ENCODE measurements at places on chromosomes 1 and 21. TPM values are rescaled to one million over a fixed set of nuclear protein-coding genes. Genes with fewer than 3 reads are reported as not detected.

Gene PLPPR5
- total RNA-seq, result not detected

GRCh38 chr1:109272021-109272799, 10.7 kb downstream of the PSRC1 start:
- H3K4me1 ChIP-seq, result peaks cover 5% of the 10 kb centered on the region
- H3K27me3 ChIP-seq, result no peaks in the 10 kb centered on the region
- H3K36me3 ChIP-seq, result no peaks in the 10 kb centered on the region
- no peak for DNase-seq
- no peak overlapping the region for H3K4me3 ChIP-seq

Gene ANGPTL1
- total RNA-seq, result not detected

DNA sequence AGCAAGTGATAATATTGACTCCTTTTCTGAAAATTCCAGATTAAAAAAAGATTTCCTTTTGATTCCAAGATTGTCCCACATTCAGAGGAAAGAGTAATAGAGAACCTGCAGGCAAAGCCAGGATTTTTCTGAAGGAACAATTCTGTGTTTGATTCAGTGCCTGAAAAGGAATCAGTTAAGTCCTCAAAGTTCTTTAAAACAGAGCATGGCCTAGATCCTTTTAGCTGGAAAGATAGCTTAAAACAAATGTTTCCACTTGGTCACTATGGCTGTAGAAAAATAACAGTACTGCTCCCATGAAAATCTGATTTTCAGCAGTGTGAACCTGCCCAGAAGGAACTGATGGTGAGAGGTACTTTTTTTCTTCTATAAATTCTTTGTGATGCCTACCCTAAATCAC, 41.8 kb downstream of the HS2ST1 start:
- H3K36me3 ChIP-seq, result no peaks in the 10 kb centered on the region
- no peaks in the 10 kb centered on the region for H3K27me3 ChIP-seq
- no peak for DNase-seq
- H3K27ac ChIP-seq, result no peak overlapping the region
- H3K4me1 ChIP-seq, result peaks cover 4% of the 10 kb centered on the region

DNA sequence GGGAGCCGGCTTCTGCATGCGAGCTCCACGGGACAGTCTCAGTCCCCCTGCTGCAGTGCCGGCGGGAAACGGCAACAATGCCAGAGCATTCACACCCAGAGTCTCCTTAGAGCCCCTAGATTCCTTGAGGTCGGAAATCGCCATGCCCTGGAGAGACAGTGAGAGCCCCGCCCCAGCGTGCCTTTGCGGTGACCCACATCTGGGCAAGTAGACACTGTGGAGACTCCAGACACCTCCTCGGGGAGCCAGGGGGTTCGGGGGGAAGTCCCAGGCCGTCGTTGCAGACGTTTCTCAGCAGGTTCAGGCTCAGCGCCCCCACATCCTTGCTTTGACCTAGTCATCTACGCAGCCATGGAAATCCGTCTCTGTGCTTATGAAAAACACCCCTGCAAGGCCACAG, 81.3 kb upstream of the ARHGEF16 start:
- H3K4me3 ChIP-seq, result no peak overlapping the region
- H3K4me1 ChIP-seq, result peaks cover 8% of the 10 kb centered on the region
- DNase-seq, result no peak

- H3K27ac ChIP-seq, result no peak within 1 kb of the TSS
- DNase-seq, result no peak
- H3K27me3 ChIP-seq, result no peaks in the 10 kb centered on the region
- peaks cover 5% of the 10 kb centered on the region for H3K4me1 ChIP-seq
- no peaks in the 10 kb centered on the region for H3K36me3 ChIP-seq
Measured at GRCh38 chr1:153612755-153613331, at the start of gene S100A16. TSS of gene S100A16 (minus strand) at chr1:153613137. CDS start at chr1:153608151, 4,986 bp downstream.

Gene GPR3
- total RNA-seq, result not detected

Gene TTC39A
- total RNA-seq, result not detected

DNA sequence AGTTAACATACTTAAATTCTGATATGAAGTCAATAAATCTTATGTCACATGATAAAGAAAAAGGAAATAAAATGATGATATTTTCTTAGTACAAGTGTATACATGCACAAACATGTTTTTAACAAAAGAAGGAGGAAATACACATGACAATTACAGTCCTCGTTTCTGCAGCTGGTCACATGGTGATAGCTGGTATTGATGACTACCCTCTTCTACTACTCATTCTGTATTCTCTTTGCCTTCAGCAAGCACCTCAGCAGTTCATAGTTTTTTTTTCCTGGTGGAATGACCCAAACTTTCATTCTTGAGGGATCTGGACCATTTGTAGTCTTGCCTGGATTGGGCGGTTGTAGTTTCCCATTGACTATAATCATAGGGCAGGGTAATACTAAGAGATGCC, 64.4 kb upstream of the CFAP126 start:
- no peak overlapping the region for H3K4me3 ChIP-seq
- no peak overlapping the region for H3K27ac ChIP-seq
- DNase-seq, result no peak
- no peaks in the 10 kb centered on the region for H3K36me3 ChIP-seq
- H3K4me1 ChIP-seq, result peaks cover 8% of the 10 kb centered on the region

- H3K27ac ChIP-seq, result no peak overlapping the region
- H3K36me3 ChIP-seq, result no peaks in the 10 kb centered on the region
- H3K4me1 ChIP-seq, result peaks cover 36% of the 10 kb centered on the region
Measured at GRCh38 chr1:45925728-45926287, 122.4 kb downstream of the MAST2 start.

DNA sequence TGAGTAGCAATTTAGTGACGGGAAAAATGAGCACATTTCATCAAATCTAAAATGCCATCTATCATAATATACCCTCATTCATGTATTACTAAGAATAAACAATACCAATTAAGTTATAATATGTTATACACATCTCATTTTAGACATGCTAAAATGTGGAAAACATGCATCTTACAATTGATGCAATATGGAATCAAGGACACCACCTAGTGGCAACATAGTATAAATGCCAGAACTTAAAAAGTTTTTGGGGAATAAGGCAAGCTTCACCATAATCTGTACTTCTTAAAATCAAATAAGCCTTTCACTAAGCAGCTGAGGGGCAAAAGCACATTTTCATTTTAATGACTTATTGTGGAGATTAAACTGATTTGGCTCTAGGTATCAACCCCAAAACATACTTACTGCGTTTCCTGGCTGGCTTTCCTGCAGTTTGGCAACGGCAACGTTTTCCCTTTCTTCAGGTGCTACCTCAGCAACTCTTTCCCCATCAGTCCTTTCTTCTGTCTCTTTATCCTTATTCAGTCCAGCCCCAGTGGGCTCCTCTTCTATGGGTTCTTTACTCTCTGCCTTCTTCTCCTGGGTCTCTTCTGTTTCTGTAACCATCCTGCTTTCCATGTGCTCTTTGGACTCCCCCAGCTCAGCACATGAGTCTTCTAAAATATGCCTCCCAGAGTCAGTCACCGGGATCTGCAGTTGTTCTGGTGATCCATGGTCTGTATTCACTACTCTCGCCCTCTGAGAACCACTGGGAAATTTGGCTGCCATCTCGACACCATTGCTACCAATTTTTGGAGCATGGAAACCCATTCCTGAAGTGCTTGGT, 11.4 kb downstream of the SDE2 start:
- no peak for DNase-seq
- no peak overlapping the region for H3K4me3 ChIP-seq
- peak overlapping the region; percentile 33 for H3K27ac ChIP-seq
- H3K27me3 ChIP-seq, result no peaks in the 10 kb centered on the region

DNA sequence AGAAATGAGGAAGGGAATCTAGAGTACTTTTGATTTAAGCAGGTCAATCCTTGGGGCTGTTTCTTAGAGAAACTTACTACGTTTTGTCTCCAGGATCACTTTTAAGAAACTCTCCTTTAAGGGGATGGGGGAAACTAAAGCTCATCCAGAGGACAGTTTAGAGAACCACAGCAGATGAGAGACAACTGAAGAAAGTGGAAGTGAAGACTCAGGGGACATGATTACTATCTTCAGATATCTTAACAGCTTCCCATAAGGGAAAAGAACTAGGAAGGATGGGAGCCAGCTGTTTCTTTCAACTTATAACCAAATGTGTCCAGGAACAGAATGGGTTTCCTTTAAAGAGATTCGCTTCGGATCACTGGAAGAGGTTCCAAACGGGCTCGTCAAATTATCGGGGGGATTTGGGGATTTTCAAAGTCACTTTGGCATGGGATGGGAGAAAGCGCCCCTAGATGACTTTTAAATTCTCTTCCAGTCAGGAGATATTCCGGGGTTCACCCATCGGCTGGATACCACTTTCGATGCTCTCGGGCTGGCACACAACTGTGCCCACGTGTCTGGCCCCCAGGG, 1.2 kb downstream of the SCMH1 start:
- H3K36me3 ChIP-seq, result no peaks in the 10 kb centered on the region
- peaks cover 22% of the 10 kb centered on the region for H3K4me1 ChIP-seq
- no peaks in the 10 kb centered on the region for H3K27me3 ChIP-seq
- H3K27ac ChIP-seq, result peak overlapping the region; percentile 91

Gene ETS2
- 14.8 TPM for total RNA-seq

GRCh38 chr21:44408226-44408625, 47.1 kb upstream of the LRRC3 start:
- peak overlapping the region; percentile 71 for H3K27ac ChIP-seq
- DNase-seq, result no peak
- H3K36me3 ChIP-seq, result peaks cover 2% of the 10 kb centered on the region
- no peaks in the 10 kb centered on the region for H3K27me3 ChIP-seq

GRCh38 chr21:42548687-42549406, 35.2 kb downstream of the SLC37A1 start:
- no peak overlapping the region for H3K27ac ChIP-seq
- no peak overlapping the region for H3K4me3 ChIP-seq
- no peaks in the 10 kb centered on the region for H3K27me3 ChIP-seq
- H3K36me3 ChIP-seq, result no peaks in the 10 kb centered on the region

DNA sequence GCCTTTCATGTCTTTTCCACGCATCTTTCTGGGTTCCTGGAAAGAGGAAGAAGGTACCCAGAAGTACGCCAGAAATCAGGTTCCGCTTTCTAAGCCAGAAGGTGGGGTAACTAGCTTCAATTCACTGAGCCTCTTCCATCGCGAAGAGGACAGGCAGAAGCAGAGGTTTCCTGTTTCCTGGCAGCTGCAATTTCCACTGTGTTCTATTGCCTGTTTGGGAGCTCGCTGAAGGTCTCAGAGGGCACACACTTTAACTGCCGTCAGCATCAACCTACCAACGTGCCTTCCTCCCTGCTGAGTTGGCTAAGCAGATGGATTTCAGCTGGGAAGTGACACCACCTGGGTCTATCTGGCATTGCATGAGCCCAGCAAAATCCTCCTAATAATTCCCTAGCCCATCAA, 10.0 kb downstream of the NCF2 start:
- no peak for DNase-seq
- peaks cover 5% of the 10 kb centered on the region for H3K36me3 ChIP-seq
- H3K27me3 ChIP-seq, result no peaks in the 10 kb centered on the region
- H3K27ac ChIP-seq, result peak overlapping the region; percentile 86

DNA sequence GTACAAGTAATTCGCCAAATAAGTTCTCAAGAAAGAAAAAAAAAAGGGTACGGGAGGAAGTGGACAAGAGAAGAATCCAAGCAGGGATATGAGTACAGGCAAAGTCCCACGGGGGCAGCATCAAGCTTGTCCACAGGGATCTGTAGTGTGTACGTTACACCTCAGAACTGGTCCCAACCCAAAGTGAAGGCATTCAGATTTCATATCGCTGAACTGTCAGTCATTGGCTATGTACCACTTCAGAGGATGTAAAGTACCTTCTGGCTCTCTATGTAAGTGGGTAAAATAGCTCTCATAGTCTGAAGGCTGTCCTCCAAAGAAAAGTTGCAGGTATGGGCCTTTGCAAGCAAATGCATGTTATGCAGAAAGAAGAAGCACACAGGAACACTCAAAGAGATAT, 8.1 kb upstream of the CLCA4 start:
- H3K36me3 ChIP-seq, result no peaks in the 10 kb centered on the region
- peaks cover 24% of the 10 kb centered on the region for H3K27me3 ChIP-seq
- H3K4me3 ChIP-seq, result no peak overlapping the region
- no peak for DNase-seq
- H3K27ac ChIP-seq, result no peak overlapping the region
- no peaks in the 10 kb centered on the region for H3K4me1 ChIP-seq

Gene TPTE
- total RNA-seq, result not detected

DNA sequence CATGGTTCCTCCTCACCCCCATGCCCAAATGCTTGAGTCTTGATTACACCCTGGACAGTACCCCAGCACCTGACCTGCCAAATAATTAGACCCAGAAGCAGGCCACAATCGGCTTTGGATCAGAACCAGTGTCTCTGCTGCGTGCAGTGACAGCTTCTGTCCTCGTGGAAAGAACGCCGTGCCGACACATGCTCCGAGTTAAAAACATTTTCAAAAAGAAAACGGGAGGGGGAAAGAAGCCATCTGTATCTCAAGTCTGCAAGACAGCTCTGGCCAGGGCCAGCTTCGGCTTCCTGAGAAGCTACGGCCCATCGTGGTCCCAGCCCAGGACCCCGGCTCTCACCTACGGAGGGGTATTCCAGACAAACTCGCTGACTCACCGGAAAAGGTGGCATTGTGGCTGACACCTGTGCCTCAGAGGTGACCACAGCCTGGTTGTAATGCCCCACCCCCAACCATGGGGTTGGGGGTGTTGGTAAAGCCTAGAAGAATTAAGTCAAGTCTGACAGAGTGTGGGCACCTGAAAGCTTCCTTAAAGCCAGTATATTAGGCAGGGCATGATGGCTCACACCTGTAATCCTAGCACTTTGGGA, 25.8 kb downstream of the SSBP3 start:
- peak overlapping the region; percentile 79 for H3K27ac ChIP-seq
- H3K36me3 ChIP-seq, result no peaks in the 10 kb centered on the region
- DNase-seq, result no peak
- no peaks in the 10 kb centered on the region for H3K27me3 ChIP-seq
- H3K4me3 ChIP-seq, result no peak overlapping the region

- H3K4me1 ChIP-seq, result no peaks in the 10 kb centered on the region
- H3K36me3 ChIP-seq, result no peaks in the 10 kb centered on the region
- peaks cover 57% of the 10 kb centered on the region for H3K27me3 ChIP-seq
- H3K4me3 ChIP-seq, result no peak overlapping the region
- DNase-seq, result peak; percentile 73
Measured at GRCh38 chr1:11858968-11859871, 475 bp upstream of the NPPB start.

Gene MPZ
- 11.9 TPM for total RNA-seq

DNA sequence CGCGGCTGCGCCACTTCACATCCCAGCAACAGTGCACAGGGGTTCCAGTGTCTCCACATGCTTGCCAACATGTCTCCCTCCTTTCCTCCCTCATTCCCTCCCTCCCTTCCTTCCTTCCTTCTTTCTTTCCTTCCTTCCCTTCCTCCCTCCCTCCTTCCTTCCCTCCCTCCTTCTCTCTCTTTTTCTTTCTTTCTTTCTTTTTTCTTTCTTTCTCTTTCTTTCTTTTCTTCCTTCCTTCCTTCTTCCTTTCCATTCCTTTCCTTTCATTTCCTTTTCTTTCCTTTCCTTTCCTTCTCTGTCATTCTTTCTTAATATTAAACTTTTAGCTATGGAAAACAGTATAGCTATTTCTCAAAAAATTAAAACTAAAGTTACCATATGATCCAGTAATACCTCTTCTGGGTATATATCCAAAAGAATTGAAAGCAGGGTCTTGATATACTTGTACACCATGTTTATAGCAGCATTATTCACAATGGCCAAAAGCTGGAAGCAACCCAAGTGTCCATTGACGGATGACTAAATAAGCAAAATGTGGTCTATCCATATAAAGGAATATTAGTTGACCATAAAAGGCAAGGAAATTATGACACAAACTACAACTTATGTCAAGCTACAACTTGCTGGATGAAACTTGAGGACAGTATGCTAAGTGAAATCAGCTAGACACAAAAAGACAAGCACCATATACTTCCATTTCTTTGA, 55.0 kb upstream of the TLR5 start:
- no peaks in the 10 kb centered on the region for H3K36me3 ChIP-seq
- H3K27me3 ChIP-seq, result no peaks in the 10 kb centered on the region
- no peak for DNase-seq
- H3K4me1 ChIP-seq, result peaks cover 27% of the 10 kb centered on the region
- H3K27ac ChIP-seq, result no peak overlapping the region
- no peak overlapping the region for H3K4me3 ChIP-seq

GRCh38 chr1:5947978-5948680, 44.1 kb downstream of the NPHP4 start:
- no peak overlapping the region for H3K27ac ChIP-seq
- H3K36me3 ChIP-seq, result peaks cover 31% of the 10 kb centered on the region
- H3K4me1 ChIP-seq, result no peaks in the 10 kb centered on the region
